Fibroblast of mammary gland (primary cell): ENCODE measurements at places on chromosomes 12 and 14.

DNA sequence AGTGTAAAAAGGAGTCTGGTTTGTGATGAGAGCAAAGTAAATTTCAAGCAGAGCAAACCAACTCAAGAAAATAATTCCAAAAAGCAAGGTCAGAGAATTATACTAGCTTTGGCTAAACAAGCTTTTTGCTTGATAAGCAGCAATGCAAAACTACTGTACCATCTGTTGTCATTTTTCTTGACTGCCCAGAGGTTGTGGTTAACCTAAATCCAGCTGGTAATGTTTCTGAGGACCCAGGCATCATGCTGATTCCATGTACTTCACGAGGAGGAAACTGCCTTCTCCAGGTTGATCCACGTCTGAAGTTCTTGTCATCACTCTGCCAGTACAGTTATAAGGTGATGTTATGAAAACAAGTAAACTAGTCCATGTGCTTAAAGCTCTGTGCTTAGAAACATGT lies 185.2 kb downstream of the ACSS3 start:
- DNase-seq: no peak

DNA sequence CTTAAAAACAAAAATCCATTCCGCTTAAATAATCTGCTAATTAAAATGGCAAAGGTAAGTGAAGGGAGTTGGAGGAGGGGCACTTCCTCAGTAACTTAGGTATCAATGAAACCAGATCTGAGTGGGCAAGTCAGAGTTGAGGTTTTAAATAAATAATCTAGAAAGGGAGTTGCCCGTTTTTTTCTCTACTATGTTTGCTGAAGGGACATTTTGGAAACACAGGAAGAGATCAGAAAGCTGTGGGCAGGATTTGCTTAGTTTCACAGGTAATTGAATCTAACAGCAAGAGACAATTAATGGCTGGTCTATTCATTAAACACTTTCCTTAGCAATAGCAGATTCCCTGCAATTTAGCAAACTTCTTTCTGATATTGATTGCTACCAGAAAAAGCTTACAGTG lies 186.0 kb upstream of the ABCD2 start:
- no peak for DNase-seq

DNA sequence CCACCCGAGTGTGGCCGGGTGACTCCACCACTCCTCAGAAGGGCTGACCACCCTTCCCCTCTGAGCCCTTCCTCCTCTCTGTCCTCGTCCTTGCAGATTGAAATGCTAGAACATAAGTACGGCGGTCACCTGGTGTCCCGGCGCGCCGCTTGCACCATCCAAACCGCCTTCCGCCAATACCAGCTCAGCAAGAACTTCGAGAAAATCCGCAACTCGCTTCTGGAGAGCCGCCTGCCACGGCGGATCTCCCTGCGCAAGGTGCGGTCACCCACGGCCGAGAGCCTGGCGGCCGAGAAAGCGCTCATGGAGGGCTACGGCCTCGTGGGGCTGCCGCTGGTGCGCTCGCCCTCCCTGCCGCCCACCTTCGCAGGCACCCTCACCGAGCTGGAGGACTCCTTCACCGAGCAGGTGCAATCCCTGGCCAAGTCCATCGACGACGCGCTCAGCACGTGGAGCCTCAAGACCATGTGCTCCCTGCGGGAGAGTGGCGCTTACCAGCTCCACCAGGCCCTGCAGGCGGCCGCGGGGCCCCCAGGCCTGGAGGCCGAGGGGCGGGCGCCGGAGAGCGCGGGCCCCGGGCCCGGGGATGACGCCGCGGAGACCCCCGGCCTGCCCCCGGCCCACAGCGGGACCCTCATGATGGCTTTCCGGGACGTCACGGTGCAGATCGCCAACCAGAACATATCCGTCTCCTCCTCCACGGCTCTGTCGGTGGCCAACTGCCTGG lies 71.8 kb downstream of the IQSEC3 start:
- no peak for DNase-seq

DNA sequence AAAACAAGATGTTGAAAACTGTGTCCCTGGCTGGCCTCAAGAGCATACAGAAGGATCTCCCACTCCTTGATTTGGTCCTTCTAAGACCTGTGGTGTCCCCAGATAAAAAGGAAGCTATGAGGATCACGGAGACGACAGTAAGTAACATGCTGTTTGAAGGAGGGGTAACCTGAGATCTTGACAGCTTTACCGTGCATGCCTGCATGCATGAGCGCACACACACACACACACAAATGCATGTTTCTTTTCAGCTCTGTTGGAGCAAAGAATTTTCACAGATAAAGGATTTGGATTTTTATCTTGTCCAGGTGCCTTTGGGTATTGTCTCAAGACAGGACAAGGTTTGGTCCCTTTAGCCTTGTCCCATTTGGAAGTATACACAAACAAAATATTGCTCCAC lies 411.6 kb upstream of the CCDC196 start:
- DNase-seq: no peak

DNA sequence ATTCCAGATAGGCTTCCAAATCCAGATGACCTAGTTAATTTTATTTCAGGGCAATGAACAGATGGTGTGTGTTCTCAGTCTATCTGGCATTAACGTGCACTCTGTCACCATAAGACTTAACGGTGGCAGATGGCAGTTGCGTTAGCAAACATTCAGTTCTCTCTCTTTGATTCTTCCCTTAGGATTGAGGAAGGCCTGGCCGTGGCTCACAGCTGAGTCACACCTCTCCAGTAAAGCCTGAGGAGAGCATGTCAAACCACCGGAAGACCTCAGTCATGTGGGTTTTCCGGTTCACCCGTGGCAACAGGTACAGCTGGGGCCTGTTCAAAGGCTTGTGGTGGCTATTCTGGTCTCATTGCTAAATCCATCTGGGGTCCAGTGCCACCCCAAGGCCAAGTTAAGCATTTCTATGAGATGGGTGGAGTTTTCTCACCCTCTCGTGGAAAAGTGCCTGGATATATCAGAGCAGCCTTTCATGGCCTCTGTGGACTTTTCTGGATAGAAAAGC lies 545.1 kb upstream of the ATP2B1 start:
- DNase-seq: peak; percentile 82

- DNase-seq: peak; percentile 29
These were observed 231.8 kb downstream of the CRADD start for GRCh38 chr12:93908846-93909567.

DNA sequence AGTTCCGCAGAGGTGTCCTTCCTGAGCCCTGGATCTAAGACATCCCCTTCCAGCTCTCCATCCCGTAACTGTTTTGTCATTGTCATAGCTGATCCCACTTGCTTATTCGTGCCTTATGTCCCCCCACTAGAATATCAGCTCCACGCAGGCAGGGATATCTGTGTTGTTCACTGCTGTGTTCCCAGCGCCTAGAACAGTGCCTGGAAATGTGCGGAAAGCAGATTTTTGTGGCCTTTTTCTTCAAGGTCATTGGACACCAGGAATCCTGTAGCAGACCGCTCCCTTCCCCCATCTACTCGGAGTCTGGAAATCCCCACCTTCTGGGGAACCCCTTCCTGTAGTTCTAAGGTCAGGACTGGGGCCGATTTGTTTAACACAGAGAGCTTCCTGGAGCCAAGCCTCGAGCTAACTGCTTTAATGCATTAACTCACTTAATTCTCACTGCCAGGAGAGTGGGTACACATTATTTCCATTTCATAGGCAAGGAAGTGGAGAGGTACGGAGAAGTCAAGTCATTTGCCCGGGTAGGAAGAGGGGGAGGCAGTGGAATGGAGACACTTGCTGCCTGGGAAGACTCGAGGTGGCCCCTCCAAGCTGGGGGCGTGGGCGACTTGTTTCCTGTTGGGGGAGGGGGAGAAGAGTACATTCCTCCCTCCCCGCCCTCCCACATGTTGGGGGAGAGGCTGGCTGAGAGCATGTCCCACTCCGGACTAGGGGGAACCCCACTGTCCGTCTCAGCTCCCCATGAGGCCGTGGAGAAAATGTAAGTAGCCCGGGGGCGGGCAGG lies 1.2 kb upstream of the SH2B3 start:
- no peak for DNase-seq

DNA sequence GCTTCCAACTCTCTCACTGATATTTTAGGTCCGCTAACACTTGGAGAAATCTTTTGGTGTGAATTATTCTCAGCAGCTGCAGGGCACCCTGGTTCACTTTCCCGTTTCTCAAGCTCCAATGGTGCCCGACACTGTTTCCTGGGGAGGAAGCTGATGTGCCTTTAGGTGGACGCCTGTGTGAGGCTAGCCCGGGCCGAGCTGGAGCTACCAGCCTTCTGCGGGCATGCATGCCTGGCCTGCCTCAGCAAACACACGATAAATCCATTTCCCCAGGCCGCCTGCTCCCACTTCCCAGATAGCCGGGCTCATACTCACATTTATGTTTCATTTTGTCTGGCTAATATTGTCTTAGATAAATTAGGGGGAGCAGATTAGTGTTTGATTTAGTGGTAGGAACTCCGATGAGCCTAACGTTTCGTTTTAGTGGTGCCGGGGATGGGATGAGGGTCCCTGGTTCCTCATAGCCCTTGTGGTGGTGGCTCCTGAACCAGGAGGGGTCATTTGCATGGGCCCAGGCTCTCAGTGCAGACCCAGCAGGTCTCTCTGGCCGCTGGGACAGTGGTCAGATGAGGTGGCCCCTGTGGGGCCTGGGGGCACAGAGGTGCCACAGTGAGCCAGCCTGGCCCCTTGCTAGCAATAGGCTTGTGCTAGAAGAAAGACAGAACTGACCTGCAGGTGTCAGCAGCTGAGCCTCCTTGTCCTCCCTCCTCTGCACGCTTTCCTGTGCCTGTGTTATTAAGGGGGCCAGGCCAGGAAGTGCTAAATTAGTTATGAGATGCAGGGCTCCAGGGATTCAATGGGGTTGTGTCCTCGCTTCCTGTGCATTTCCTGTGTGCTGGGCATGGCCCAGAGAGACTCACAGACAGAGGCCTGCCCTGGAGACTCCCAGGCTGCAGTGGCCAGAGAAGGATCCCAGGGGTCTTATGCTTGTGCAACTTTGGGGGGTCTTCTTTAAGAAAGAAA lies 88.3 kb downstream of the KIF26A start:
- DNase-seq: no peak

DNA sequence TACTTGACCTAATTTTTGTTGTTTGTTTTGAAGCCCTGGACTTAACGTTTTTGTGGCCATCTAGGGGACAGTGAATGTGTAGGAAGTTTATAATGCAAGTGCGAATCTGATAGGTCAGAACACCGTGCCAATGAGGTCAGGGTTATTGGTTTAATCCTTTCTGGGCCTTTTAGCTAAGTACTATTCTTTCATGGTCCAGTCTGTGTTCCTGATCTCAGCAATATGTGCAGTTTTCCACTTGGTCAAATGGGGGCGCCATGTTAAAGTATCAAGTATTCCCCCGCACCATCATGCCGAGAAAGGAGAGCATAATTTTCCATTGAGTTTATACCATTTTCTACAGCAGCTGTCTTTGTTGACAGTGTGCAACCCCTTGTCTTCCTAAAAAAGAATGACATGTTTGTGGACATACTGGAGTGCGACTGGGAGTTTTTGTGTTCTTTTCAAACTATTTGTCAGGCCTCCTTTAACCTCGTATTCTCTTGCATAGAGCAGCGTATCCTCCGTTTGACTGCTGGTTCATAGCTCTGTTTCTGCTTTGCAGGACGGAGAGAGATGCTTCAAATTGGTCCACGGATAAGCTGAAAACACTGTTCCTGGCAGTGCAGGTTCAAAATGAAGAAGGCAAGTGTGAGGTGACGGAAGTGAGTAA lies 1.3 kb downstream of the AHSA1 start:
- peak; percentile 82 for DNase-seq

GRCh38 chr12:52776435-52776834 lies 710 bp downstream of the KRT76 start:
- no peak for DNase-seq

DNA sequence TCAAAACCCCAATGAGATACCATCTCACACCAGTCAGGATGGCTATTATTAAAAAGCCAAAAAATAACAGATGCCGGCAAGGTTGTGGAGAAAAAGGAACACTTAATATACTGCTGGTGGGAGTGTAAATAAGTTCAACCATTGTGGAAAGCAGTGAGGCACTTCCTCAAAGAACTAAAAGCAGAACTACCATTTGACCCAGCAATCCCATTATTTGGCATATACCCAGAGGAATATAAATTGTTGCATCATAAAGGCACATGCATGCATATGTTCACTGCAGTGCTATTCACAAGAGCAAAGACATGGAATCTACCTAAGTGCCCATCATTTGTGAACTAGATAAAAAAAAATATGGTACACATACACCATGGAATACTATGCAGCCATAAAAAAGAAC lies 59.9 kb downstream of the MGST1 start:
- DNase-seq: no peak

- peak; percentile 24 for DNase-seq
These were observed 33.9 kb downstream of the MIA2 start for GRCh38 chr14:39267608-39268005.

DNA sequence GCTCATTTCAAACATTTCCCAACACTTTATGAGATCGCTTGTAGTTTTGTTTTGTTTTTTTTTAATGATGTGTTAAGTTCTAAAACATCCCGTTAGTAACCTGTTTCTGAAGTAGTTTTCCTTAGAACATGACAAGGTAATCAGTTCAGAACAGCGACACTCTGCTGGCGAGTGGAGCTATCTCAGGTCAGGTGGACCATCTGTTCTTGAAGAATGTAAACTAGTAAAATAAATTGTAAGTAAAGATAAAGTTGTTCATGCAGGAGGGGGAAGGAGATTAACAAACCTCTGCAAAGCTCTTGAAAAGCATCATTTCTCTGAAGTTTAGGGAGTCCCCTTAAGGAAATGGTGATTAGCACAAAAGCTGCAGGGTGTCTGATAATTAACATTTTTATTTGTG lies 71.9 kb upstream of the DACT1 start:
- DNase-seq: no peak

- no peak for DNase-seq
These were observed 16.4 kb downstream of the CCDC92 start for GRCh38 chr12:123956249-123956648.

DNA sequence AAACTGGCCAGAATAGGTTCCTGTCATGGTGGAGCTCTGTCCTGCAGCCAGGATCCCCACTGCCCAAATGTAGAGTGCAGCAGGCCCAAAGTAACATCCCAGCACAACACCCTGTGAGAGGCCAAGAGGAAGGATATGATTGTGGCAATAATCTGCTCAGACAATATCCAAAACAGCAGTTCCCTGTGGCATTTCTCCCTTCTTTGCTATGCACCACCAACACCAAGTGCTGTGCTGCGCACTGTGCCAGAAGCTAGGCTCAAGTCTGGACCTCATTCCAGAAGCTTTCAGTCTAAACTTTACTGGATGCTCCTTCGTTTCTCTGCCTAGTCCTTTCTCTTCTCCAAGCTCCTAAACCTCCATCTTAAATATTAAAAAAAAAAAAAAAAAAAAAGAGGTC lies 33.4 kb downstream of the SLC11A2 start:
- DNase-seq: no peak

DNA sequence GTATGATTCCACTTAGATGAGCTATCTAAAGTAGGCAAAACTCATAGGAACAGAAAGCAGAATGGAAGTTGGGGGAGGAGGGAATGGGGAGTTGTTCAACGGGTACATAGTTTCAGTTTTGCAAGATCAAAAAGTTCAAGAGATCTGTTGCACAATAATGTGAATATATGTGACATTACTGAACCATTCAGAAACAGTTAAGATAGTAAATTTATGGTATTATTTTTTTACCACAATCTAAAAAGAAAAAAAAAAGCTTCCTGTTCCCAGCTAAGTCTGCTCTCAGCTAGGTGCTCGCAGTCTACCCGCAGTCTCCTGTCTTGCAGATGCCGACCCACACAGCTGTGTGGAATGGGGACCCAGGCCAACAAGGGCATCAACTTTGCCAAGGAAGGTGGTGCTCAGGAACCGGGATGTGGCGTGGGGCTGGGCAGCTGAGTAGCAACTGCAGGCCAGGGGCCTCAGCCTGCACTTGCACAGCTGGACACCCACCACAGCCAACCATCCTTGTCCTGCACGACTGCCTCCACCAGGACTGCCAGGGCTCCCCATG lies 15.3 kb upstream of the ANO6 start:
- peak; percentile 52 for DNase-seq
